ENCODE measurements at places on chromosomes 6 and 20. TPM values are rescaled to one million over a fixed set of nuclear protein-coding genes. Genes with fewer than 3 reads are reported as not detected.

SIRPD gene
- total RNA-seq, result 0.31 TPM

DNA sequence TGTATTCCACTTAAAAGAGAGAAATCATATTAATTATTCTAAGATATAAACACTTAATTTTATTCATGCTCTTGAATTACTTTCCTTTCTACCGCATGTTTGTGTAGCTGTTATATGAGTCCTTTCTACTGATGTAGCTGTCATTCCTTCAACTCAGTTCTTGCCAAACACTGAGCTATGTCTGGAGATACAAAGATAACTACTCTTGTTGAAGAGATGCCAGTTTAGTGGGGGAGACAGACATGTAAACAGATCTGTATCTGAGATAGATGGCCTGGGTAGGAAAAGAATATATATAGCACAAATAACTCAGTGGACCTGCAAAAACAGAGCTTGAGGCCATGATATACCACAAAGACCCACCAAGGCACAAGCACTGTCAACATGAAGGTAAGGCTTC is 157.3 kb downstream of the BTBD9 start:
- no peak overlapping the region for H3K27ac ChIP-seq
- no peak for DNase-seq
- H3K36me3 ChIP-seq, result no peaks in the 10 kb centered on the region
- H3K4me1 ChIP-seq, result peaks cover 8% of the 10 kb centered on the region
- no peaks in the 10 kb centered on the region for H3K27me3 ChIP-seq
- no peak overlapping the region for H3K4me3 ChIP-seq

GRCh38 chr20:5662769-5663168 is 87.4 kb upstream of the SHLD1 start:
- no peaks in the 10 kb centered on the region for H3K4me1 ChIP-seq
- DNase-seq, result no peak
- no peaks in the 10 kb centered on the region for H3K36me3 ChIP-seq
- H3K4me3 ChIP-seq, result no peak overlapping the region
- no peak overlapping the region for H3K27ac ChIP-seq

MYT1 gene
- total RNA-seq, result not detected

- no peak overlapping the region for H3K27ac ChIP-seq
- H3K4me3 ChIP-seq, result no peak overlapping the region
- no peak for DNase-seq
Observed at GRCh38 chr20:57411406-57412283, 20.4 kb downstream of the RBM38 start.

BEND6 gene
- not detected for total RNA-seq

DNA sequence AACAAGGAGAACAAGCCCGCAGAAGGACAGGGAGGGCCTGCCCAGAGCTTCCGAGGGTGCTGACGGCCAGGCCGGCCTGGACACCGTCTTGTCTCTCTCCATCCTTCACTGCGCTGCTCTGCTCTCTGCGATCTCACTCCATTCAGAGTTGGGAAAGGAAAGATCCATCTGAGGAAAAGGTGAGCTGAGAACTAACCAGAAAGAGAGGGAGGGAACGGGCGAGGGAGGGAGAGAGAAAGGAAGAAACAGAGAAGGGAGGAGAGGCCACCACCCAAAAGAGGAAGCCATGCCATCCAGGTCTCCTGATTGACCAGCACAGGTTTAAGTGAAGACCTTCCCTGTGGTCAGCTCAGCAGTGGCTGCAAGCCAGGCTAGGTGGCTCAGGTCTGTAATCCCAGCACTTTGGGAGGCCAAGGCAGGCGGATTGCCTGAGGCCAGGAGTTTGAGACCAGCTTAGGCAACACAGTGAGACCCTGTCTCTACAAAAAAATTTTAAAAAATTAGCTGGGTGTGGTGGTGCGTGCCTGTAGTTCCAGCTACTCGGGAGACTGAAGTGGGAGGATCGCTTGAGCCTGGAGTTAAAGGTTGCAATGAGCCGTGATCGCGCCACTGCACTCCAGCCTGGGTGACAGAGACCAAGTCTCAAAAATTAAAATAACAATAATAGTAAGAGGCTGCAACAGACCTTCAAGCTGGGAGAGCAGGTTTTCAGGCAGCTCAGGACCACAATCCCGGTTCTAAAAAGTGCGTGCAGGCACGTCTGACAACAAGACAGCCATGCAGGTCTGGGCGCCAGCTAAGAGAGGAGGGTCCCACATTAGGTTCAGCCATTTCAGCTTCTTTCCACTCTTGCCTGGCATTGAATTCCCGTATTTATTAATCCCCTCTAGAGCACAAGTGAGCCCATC is 34.2 kb upstream of the DLGAP4 start:
- no peak overlapping the region for H3K4me3 ChIP-seq
- no peaks in the 10 kb centered on the region for H3K4me1 ChIP-seq
- no peak for DNase-seq

DNA sequence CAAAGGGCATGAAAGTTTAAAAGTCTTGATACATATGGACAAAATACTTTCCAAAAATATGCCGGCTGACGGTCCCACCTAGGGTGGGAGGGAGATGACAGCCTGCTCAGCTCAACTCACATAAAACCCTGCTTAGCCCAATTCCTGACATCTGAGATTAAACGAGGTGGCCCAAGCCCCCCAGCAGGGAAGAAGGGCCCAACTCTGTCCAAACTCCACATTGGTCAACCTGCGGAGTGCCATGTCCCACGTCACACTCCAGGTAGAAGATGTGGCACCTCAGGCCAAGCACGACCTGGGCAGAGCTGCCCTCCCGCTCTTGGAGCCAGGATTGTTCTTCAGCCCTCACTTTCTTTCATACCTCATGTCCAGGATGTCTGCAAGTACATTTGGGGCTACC is 48.2 kb downstream of the FGD2 start:
- H3K36me3 ChIP-seq, result peaks cover 5% of the 10 kb centered on the region
- peaks cover 47% of the 10 kb centered on the region for H3K4me1 ChIP-seq
- no peak overlapping the region for H3K4me3 ChIP-seq
- no peak overlapping the region for H3K27ac ChIP-seq
- no peak for DNase-seq
- H3K27me3 ChIP-seq, result no peaks in the 10 kb centered on the region

RIN2 gene
- 0.25 TPM for total RNA-seq

GRCh38 chr6:41670703-41671360 is 32.6 kb downstream of the MDFI start:
- no peak overlapping the region for H3K4me3 ChIP-seq
- H3K4me1 ChIP-seq, result no peaks in the 10 kb centered on the region
- no peaks in the 10 kb centered on the region for H3K36me3 ChIP-seq
- no peak for DNase-seq

- DNase-seq, result no peak
- no peaks in the 10 kb centered on the region for H3K4me1 ChIP-seq
- no peak overlapping the region for H3K27ac ChIP-seq
- H3K27me3 ChIP-seq, result peaks cover 2% of the 10 kb centered on the region
- no peak overlapping the region for H3K4me3 ChIP-seq
Observed at GRCh38 chr6:123769431-123769830, 34.2 kb upstream of the NKAIN2 start.

- DNase-seq, result no peak
- no peaks in the 10 kb centered on the region for H3K27me3 ChIP-seq
- no peak overlapping the region for H3K4me3 ChIP-seq
- H3K36me3 ChIP-seq, result no peaks in the 10 kb centered on the region
Observed at GRCh38 chr6:122222761-122223160, 176.7 kb upstream of the HSF2 start.

FNDC1 gene
- not detected for total RNA-seq

All from activated naive CD8-positive, alpha-beta T cell treated with anti-CD3 and anti-CD28 coated beads, Interleukin-2, amount 10 ng/mL, durations not matched to agents 7 days and 5 days (primary cell).